ENCODE measurements at places on chromosomes 4 and X.

GRCh38 chrX:21725496-21725895 is 32.4 kb downstream of the SMPX start:
- no peak for DNase-seq

DNA sequence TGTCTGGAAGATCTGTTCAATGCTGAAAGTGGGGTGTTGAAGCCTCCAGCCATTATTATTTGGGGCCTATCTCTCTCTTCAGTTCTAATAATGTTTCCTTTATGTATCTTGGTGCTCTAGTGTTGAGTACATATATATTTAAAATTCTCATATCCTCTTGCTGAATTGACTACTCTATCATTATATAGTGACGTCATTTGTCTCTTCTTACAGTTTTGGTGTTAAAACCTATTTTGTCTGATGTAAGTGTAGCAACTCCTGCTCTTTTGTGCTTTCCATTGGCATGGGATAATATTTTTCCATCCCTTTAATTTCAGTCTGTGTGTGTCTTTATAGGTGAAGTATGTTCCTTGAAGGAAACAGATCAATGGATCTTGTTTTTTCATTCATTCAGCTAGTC is 446.0 kb downstream of the FAM47A start:
- no peak for DNase-seq

DNA sequence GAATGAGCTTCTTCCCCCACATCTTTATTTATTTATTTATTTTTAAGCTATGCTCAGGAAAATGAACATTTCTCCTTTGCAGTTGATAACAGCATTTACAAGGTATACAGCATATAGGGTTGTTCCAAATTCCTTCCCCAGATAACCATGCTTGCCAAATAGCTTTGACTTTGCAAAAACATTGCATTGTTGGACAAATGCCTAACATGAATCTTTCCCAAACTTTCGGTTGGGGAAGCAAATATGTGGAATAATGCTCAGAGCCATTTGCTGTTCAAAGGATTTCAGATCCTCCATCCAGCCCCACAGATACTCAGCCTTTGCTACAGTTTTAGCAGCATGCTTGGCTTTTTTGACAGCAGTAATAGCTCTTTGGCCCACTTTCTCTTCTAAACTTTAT is 127.2 kb upstream of the AGA start:
- no peak for DNase-seq

DNA sequence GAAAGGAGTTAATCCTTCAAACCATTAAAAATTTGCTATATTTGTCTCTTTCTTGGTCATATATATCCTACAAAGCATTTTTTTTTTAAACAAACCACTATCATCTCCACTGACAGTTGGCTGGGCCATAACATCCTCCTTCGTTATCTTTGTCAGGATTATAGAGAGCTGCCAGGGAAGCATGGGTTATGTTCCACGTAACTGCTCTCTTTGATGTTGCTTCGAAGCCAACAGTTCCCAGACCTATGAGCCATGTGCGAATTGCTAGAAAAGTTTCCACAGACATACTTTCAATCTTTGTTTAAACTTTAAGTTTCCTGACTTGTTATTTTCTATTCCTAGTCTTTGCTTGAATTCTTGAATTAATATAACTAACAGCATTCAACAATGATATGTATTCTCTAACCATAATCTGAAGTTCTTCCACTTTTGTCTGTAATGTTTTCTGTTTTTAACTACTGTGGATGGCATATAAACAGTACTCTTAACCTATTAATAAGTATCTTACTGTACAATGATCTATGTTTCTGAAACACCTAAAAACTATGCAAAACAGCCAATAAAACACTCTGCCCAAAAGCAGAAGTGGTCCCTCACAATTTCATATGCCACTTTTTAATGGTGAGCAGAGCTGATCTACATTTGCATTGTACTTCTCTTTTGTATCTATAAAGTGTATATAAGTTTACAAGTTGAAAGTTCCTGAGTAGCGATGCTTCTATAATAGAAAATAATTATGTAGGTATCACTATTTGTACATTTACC is 37.9 kb downstream of the EREG start:
- no peak for DNase-seq

DNA sequence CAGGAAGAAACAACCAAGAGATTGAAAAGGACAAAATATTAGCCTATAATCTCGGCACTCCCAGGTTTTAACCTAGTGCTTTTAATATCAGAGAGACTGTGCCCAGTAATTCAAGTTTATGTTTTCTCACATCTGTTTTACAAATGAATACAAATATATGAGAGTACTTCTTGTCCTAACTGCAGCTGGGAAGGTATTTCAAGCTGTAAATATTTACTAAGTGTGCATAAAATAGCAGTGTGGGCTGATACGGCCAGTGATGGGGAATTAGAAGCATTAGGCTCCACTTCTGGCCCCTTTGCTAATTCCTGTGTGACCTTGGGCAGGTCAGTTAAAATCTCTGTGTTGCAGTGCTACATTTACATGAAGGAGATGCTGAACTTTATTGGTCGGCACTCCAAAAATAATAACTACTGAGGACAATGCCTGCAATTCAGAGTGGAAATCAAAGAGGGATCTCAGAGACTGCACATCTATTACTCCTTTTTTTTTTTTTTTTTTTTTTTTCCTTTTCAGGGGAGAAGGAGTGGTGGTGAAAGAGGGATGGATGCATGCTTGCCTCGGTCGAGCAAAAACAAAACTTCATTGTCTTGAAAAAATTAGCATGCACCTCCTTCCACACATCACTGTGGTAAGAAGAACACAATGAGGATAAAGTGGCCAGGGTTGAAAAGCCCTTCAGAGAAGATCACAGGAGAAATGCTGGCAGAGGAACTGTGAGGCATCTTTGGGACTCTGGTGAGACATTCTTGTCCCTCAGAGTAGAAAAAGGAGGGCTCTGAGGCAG is 44.6 kb upstream of the LNX1 start:
- no peak for DNase-seq

DNA sequence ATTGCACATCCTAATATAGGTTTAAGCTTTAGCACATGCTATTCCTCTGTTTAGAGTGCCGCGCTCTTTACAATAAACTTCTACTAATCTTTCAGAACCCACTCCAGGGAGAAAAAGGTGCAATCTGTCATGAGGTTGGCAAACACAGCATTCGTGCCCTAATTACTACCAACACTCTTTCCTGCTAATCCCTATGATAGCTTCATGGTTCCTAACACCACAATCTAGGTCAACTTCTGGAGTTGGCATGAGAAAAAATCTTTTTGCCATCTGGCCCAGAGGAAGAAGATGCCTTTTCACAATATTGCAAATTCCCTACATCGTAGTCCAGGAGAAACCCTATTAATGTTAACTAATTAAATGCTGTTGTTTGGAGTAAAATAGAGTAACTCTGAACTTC is 39.6 kb downstream of the TMA16 start:
- no peak for DNase-seq

GRCh38 chrX:47191331-47191730 is 2.3 kb upstream of the UBA1 start:
- DNase-seq = peak; percentile 35

- no peak for DNase-seq
These were observed 21.1 kb downstream of the HOPX start for GRCh38 chr4:56659946-56660345.

DNA sequence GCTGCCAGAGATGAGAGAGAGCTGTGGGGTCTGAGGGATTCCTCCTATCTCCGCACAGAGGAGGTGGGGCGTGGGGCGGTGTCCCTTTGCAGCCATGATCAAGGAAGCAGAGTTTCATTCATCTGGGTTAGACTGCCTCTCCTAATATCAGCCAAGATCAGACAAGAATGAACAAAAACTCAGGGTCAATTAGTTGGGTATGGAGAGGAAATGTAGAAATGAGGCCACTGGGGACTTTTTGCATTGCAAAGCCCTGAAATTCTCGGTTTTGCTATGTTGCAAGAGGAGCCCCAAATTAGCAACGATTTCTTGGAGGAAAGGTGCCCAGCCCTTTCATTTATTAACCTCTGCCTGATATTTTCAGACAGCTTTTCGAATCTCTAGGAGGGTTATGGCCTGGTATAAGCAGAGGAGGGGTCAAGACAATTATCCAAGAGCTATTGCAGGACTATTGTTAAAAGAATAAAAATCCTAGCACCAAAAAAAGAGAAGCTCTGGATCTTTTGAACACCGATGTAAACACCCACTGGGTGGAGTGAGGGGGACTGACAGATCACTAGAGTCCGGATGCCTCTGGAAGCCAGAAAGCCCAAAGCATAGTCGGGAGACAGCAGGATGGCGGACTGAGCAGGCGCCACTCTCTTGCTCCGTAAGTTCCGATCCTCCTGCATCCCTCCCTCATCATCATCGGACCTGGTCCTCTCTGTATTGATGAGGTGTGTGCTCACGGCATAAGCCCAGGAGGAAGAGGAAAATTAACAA is 34.4 kb upstream of the ACSL1 start:
- DNase-seq = no peak
